ENCODE measurements at places on chromosomes 11 and 22.
A peak's percentile ranks its signal among the peaks of the same experiment; 100 is the strongest.

- no peak for DNase-seq
These were observed 87.7 kb upstream of the AKIP1 start for GRCh38 chr11:8823174-8823742.

DNA sequence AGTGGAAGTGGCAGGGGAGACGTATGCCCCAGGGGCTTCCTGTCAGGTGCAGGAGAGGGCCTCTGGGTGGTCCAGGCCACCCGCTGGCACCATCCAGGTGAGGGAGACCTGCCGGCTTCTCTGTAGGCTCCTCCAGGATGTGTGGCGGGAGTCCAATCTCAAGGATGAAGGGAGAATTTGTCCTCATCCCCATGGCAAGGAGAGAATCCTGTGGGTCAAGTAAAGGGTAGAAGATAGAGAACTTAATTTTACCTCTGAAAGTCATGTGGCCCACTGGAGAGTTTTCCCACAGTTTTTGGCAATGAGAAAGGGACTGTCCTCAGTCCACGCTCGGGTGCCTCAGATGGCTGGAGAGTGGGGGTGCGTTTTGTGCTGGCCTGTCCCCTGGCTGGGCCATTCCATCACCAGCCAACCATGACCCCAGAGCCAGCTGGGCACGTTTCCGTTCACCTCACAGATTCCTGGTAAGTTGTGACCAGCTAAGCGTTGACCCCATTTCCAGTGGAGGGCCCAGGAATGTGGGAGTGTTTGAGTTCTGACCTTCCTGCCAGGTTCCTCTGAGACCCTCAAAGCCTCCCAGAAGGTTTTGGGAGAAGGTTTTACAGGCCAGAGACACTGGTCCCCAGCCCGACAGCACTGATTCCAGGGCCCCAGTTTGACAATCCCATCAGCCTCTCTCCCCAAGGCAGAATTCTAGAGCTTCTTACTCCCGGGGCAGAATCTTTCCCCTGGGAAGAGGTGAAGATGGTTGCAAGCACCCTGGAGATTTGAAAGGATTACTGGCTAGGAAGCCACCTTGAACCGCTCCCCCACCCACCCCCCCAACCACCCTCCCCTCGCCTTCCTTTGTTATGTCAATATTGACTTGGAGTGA is 2.6 kb downstream of the OVOL1 start:
- no peak for DNase-seq

- no peak for DNase-seq
These were observed 421.8 kb downstream of the ETS1 start for GRCh38 chr11:128165572-128165971.

DNA sequence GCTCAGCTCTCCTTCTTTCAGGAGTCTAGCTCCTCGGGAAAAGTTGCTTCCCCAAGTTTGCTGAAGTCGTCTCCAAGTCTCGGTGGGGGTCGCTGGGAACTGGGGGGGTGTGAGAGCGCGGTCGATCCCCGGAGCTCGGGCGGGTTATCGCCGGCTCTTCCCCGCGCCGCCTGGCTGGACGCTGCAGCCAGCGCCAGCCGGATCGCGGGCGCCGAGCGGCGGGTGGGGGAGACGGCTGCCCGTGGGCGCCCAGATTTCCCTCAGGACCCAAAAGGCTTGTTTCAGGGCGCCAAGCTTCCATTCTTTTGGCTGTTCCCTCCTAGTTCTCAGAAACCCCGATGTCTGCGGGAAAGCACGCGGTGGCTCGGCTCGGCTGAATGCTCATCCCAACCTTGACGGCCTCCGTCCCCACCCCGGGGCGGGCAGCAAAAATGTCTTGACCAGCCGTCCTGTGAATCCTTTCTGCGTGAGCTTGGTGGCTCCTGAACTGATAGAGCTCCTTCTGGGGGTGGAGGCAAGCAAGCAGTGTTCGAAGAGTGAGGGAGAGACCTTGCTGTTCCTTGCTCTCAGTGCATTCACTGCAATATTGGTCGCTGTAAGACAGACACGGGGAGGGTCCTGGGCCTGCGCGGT is 1.7 kb downstream of the ZBTB16 start:
- no peak for DNase-seq

DNA sequence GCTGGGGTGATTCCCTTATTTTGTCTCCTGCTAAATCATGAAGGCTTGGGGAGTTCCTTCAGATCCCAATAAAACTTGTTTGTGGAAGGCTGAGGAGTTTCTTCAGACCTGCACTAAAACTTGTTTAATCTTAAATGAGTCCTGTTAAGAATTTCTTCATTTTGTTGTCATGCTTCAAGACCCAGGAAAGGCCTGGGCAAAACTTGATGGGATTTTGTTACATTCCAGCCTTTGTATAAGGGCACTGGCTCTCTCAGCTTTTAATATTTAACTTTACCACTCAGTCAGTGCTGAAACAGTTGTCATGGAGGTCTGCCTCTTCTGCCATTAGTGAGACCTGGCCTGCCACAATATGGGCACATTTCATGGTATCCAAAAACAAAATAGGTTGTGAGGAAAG is 699.0 kb downstream of the ETS1 start:
- no peak for DNase-seq

- DNase-seq = no peak
These were observed 1.0 kb upstream of the L3MBTL2 start for GRCh38 chr22:41204066-41204465.

DNA sequence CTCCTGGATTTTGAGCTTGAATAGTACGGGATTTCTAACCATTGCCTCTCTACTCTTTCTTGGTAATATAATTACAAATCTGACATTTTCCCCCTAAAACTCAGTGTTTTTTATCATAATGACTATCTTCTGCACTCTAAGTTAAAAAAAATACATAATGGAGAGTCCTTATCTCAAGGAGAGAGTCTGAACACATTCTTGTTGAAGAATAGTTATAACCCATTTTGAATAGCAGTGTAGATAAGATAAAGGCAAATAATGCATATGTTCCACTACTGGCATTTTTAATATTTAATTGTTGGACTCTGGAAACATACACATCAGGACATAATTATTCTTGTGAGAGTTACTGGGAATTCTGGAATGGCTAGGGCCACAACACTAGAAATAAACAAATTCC is 456.5 kb upstream of the ANO5 start:
- no peak for DNase-seq

DNA sequence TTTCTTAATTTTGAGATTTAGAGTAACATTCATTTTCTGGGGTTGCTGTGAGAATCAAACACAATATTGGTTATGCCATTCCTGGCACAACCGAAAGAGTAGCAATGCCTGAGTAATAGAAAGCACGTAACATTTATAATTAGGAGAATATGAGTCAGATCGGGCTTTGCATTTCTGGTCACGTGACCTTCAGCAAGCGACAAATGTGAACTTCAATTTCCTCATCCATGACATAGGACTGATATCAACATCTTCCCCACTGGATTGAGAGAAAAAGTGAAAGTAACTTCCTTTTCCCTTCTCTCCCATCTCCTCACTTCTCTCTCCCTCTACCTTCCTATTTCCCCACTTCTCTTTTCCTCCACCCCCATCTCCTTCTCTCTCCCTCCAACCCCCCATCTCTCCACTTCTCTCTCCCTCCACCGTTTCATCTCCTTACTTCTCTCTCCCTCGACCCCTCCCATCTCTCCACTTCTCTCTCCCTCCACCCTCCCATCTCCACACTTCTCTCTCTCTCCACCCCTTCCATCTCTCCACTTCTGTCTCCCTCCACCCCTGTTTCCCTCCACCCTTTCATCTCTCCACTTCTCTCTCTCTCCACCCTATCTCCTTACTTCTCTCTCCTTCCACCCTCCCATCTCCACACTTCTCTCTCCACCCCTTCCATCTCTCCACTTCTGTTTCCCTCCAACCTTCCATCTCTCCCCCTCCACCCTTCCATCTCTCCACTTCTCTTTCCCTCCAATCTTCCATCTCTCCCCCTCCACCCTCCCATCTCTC is 33.5 kb upstream of the CAT start:
- DNase-seq = no peak

GRCh38 chr22:43851979-43852307 is 10.4 kb downstream of the SULT4A1 start:
- DNase-seq = no peak

- DNase-seq = no peak
These were observed 82.3 kb downstream of the RASSF10 start for GRCh38 chr11:13091373-13091772.

DNA sequence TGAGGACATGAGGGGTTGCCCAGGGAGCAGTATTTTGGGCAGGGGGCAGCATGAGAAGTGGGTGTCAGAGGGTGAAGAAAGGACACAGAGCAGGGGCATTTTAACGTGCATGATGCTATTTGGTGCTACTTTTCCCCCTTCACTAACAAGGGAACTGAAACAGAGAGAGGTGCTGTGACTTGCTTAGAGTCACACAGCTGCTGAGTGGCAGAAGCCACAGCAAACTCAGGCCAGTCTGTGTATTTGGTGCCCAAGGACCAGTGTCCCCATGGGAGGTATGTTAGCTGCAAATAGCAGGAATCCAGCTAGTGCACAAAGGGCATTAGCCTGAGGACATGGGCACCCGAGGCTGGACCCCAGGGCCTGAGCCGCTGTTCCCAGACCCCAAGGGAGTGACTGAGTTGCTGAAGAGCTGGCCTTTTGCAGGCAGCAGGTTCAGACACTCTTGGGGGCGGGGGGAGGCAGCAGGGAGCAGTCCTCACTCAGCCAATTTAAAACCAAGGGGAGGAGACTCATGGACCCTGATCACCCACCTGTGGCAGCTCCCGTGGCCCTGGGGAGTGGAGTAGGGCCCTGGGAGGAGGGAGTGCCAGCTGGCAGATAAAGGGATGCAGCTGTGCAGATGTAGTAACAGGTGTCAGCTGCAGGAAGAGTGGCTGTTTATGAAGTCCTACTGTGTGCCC is 14.6 kb downstream of the PARVG start:
- no peak for DNase-seq

- peak; percentile 46 for DNase-seq
These were observed at the start of gene SLC29A2 for GRCh38 chr11:66371627-66372415. Gene SLC29A2, minus strand, starts transcription at chr11:66371760. Its CDS starts 169 bp downstream, at chr11:66371591.

GRCh38 chr11:73397468-73398131 is 21.4 kb downstream of the RELT start:
- DNase-seq = no peak

- DNase-seq = no peak
These were observed 23.6 kb downstream of the NPAT start for GRCh38 chr11:108198833-108199232.

DNA sequence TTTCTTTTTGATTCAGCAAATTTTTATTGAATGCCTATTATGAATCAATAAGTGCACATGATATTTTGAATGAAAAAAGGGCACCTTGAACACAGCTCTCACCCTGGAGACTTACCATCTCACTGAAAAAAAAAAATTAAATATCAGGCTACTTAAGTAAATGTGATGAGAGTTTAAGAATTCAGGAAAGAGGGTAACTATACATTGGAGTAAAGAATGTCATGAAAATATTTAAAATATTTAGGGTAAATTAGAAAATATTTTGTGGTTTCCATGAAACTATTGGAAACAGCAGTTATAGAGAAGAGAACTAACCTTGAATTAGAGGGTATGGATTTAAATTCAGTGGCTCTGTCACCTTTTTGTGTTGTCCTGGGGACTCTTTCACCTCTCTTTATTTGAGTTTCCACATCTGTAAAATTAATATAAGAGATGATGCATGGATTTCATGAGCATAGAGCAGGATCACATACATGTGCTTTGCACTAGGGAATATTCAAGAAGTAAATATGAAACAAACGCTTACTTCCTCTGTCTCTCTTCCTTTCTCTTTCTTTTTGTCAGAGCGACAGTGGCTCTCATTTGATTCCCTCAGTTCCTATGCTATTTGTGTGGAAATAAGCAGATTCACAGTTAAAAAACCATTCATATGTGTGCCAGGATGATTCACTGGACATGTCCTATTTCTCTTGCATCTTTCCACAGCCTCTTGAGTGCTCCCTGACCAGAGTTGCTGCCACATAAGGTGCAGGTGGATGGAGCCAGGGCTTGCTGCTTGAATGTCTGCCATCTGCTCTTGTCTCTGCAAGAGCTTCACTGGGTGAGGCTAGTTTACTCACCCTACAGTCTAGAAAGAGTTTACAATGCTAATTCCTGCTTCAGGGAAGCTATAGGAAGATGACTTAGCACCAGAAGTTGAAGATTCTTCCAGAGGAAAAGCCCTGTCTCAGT is 533.1 kb downstream of the ETS1 start:
- DNase-seq = no peak

DNA sequence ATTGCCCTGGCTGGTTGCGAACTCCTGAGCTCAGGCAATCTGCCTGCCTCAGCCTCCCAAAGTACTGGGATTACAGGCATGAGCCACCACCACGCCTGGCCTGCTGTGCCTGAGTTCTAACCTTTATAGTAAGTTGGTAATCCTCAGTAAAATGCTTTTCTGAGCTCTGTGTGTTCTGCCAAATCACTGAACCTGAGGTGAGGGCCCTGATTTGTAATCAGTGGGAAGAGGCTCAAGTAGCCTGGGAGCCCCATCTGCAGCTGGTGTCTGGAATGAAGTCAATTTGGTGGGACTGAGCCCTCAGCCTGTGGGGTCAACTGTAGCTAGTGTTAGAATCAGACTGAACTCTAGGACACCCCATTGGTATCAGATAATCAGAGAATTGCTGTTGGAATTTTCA is 72.6 kb upstream of the PARVG start:
- DNase-seq = no peak

DNA sequence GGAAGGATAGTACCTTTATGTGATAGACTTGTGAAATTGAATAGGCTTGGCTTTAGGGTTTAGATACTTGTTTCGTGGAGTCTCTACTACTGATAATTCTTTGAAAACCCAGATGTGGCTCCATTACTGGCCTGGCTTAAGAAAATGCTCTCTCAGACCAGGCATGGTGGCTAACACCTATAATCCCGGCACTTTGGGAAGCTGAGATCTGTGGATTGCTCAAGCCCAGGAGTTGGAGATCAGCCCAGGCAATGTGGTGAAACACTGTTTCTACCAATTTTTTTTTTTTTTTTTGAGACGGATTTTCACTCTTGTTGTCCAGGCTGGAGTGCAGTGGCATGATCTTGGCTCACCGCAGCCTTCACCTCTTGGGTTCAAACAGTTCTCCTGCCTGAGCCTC is 40.9 kb downstream of the ATG13 start:
- DNase-seq = no peak

GRCh38 chr11:19816817-19817216 is 104.2 kb downstream of the NAV2 start:
- no peak for DNase-seq

GRCh38 chr22:50204571-50204970 is 3.8 kb downstream of the SELENOO start:
- no peak for DNase-seq

- DNase-seq = no peak
These were observed 83.5 kb upstream of the EIF3D start for GRCh38 chr22:36612458-36612857.

GRCh38 chr11:45871638-45872037 is 13.8 kb upstream of the MAPK8IP1 start:
- no peak for DNase-seq

DNA sequence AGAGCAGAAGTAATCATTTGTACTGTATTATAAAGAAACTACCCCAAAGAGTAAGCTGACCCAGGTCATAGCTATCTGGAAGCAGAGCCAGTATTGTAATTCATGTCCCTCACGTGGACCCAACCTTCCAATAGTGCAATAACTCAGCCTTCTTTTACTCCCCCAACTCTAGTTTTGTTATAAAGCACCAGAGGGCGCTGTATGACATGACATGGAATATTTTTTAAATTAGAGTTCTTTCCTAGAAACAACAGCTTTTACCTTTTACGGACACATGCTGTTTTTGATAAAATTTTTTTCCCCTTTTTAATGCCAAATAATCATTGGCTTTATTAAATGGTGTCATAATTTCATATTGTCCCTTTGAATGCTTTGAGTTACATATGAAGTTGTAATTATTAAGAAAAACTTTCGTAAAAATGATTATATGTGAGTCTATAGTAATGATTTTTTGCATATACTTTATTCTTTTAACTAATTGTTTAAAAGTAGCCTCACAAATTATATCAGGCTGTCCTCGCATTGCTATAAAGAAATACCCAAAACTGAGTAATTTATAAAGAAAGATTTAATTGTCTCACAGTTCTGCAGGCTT is 76.9 kb downstream of the DKK3 start:
- no peak for DNase-seq
